ENCODE measurements at places on chromosomes 3 and 15. TPM values are rescaled to one million over a fixed set of nuclear protein-coding genes. Genes with fewer than 3 reads are reported as not detected.

- DNase-seq = peak; percentile 94
Observed at GRCh38 chr3:156675830-156676767, 1.7 kb downstream of the TIPARP start.

- peak; percentile 25 for DNase-seq
Observed at GRCh38 chr3:100210772-100211135, 50.0 kb upstream of the TBC1D23 start.

GRCh38 chr3:127815001-127815400 lies 7.3 kb downstream of the MGLL start:
- no peak for DNase-seq

DNA sequence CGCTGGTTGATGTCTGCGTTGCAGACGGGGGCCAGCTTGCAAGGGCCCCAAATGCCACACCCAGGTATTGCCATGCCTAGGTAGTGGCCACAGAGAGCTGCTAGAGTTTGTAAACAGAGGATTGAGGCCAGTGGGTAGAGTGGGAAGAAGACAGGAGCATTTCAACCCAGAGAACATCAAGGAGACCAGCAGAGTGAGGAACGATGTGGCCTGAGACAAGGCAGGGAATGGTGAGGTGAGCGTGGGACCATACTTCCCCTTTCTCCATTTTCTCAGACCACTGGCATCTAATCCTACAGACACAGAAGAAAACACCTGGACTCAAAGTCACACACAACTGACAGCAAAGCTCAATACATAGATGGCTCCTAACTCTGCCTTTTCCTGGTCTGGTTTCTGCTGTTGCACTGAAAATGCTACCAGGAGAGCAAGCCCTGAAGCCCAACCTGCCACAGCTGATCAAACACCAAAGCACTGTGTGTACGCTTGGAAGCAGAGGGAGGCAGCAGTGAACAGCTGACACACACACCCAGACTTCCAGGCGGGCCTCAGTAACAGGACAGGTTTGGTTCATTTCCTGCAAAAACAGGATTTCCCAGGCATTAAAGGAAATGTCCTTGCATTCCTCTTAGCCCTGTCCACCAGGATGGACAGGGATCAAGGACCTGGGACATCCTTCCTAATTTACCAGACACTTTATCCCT lies 1.6 kb downstream of the FAM174B start:
- no peak for DNase-seq

- no peak for DNase-seq
Observed at GRCh38 chr3:177906578-177907229, 629.5 kb upstream of the KCNMB2 start.

The IFT122 gene
- 17.2 TPM for total RNA-seq

GRCh38 chr3:135907422-135908165 lies 57.9 kb upstream of the PPP2R3A start:
- peak; percentile 79 for DNase-seq

DNA sequence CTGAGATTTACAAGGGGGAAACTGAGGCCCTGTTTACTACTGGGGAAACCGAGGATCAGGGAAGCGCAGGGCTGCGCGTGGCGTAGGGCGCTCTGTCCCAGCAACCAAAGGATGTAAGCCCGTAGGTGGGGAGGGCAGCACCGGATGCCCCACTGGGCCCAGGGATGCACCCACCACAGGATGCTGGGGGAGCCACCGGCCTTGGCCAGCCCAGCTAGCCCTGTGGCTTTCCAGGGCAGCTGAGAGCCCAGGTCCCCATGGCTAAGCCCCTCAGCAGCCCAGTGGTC lies 33.4 kb downstream of the RPN1 start:
- DNase-seq = no peak

The SERPINI2 gene
- total RNA-seq = not detected

GRCh38 chr3:120350401-120350941 lies 1.3 kb upstream of the LRRC58 start:
- DNase-seq = peak; percentile 35

DNA sequence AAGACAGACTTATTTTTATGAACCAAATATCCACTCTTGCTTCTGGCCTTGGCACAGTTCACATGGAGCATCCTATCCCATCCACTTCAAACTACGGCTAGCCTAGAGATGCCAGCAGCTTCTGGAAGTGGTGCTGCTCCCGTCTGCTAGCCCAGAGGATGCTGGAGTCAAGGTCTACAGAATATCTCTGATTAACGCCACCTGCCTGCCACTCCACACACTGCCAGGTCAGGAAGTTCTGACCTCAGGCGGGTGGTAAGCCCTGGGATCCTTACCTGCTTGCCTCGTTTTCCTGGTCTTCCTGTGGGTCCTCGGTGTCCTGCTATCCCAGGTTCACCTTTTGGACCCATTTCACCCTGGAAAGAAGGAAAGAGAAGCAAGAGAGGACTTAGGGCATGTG lies 42.9 kb downstream of the EAF1 start:
- DNase-seq = no peak

GRCh38 chr3:160027541-160028195 lies 39.0 kb downstream of the IL12A start:
- DNase-seq = peak; percentile 75

The SCAANT1 gene
- not detected for total RNA-seq

GRCh38 chr3:158313338-158313927 lies 203.5 kb downstream of the RSRC1 start:
- peak; percentile 32 for DNase-seq

The IL20RB gene
- 12.7 TPM for total RNA-seq

GRCh38 chr3:66938338-66938963 lies 59.7 kb upstream of the KBTBD8 start:
- peak; percentile 46 for DNase-seq

The STARD9 gene
- total RNA-seq = 9.0 TPM

DNA sequence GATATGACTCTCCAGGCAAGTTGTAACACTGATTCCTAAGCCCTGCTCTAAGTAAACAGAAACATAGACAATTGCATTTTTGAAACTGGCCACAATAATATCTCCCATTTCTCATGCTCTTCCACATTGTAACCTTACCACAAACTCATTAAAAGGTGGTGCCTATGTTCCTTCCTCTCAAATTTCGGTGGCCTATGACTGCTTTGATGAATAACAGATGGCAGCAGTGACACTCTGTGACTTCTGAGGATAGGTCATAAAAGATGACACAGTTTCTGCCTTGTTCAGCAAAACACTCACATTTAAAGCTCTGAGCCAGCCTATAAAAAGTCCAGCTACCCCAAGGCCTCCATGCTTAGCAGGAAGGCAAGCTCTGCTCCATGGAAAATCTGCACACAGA lies 195.2 kb downstream of the EFHB start:
- no peak for DNase-seq

DNA sequence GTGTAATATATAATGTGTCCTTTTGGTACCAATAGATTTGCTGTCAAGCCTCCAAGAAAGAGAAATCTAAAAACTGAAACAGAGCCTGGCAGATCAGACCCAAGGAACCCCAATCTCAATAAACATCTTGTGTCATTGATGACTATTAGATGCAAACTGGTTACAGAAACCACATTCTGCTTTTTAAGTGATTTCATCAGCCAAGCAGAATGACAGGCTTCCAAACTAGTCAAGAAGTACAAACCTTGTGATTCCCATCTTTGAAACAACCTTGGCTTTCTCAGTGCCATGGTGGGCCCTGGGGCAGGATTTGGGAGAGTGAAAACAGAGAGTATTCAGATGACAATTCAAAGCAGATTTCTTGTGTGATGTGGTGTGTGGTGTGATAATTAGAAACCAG lies 45.6 kb upstream of the STRIT1 start:
- no peak for DNase-seq

- DNase-seq = no peak
Observed at GRCh38 chr15:88736204-88736603, 67.0 kb upstream of the ACAN start.

The ATP10A gene
- total RNA-seq = not detected
